NCI-H774 (cell line): ENCODE measurements at places on chromosomes 4 and X.

DNA sequence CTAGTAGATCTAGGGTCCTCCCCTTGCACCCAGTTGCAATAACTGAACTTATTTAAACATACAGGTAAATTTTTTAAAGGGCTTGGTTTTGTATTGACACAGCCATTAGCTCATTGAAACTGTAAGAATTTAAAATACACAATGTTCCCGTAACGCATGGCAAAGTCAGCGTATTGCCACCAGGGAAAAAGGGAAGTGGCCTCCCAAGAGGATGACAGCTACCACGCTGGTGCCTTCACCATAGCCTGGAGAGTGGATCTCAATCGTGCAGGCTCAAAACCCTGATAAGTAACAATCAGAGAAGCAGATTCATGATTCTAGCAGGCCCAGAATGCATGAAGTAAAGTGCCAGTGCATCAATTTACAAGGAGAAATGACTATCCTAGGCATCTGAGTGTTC lies 49.4 kb upstream of the RELL1 start:
- DNase-seq = no peak

GRCh38 chrX:65451663-65452062 lies 82.9 kb downstream of the LAS1L start:
- no peak for DNase-seq

- no peak for DNase-seq
Observed at GRCh38 chr4:163515198-163515597, 20.7 kb downstream of the TMA16 start.

DNA sequence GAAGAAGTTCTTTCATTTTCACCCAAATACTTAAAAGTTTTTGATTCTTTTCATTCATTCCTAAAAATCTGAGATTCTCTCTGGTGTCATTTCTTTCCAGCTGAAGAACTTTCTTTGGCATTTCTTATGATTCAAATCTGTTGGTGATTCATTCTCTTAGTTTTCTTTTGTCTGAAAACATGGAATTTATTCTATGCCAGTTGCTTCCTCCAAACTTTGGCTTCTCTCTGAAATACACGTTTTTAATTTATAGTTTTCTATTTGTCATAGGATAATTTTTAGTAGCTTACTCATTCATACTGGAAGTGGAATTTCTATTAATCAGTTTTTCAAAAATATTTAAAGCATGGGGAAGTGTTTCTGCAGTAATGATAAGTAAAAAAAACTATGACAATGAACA lies 1012.0 kb downstream of the RPA4 start:
- DNase-seq = no peak

DNA sequence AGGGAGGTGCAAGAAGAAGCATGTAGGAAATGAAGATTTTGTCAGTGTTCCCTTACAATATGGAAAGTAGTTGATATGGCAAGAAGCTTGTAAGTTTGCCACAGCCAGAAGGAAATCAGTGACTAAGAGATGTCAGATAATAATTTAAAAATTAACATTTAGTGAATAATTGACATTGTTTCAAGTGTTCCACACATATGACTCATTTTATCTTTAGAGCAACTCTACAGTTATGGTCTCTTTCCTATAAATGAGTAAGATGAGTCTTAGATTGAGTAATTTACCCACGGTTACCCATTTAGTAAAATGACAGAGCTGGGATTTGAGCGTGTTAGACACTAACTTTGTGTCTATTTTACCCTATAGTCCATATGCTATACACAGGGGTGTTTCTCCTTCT lies 300.3 kb upstream of the IRS4 start:
- no peak for DNase-seq
